ENCODE measurements at places on chromosomes 5 and 9. TPM values are rescaled to one million over a fixed set of nuclear protein-coding genes. Genes with fewer than 3 reads are reported as not detected.

DNA sequence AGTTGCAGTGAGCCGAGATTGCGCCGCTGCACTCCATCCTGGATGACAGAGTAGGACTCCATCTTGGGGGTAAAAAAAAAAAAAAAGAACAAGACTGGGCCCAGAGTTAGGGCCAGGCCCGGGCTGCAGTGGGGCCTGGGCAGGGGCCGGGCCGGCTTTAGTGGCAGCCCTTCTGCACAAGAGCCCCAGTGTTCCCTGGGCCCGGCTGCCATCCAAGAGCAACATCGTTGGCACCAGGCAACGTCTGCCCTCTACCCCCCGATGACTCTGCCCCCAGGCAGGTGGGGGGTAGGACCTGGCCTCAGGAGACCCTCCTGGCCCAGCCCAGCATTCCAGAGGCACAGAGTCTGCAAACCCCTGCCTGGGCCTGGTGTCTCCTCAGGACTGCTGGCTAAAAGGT, 4.9 kb upstream of the FGFR4 start:
- DNase-seq, result no peak

DNA sequence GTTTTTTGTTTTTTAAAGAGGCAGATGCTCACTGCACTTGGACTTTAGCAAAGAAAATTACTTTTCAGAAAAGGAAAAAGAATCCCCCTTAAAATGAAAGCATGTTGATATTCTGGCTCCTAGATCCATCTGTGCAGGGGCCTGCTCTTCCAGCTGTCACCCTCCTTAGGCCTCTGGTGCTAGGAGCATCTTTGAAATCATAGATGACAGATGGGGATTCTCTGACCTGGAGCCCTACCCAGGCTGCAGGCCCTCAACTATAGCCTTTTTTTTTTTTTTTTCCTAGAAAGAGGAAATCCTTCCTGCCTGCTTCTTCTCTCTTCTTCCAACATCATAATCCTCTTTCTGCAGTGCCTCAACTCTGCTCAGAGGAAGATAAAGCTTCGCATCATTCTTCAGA, 16.3 kb upstream of the DCP2 start:
- DNase-seq, result no peak

FAT2 gene
- not detected for total RNA-seq

COL23A1 gene
- total RNA-seq, result not detected

ISOC1 gene
- 29.8 TPM for total RNA-seq

Measured in NCI-H460 (cell line).